Stimulated activated CD4-positive, alpha-beta T cell treated with anti-CD3 and anti-CD28 coated beads, Interleukin-1b, Interleukin-23, amount 100 ng/mL, for 1 hour (primary cell): ENCODE measurements at places on chromosomes 13 and 19.

- no peak for DNase-seq
Measured at GRCh38 chr19:42285988-42286348, 16.0 kb upstream of the PRR19 start.

- no peak for DNase-seq
Measured at GRCh38 chr19:31285744-31286143, 63.5 kb downstream of the TSHZ3 start.

DNA sequence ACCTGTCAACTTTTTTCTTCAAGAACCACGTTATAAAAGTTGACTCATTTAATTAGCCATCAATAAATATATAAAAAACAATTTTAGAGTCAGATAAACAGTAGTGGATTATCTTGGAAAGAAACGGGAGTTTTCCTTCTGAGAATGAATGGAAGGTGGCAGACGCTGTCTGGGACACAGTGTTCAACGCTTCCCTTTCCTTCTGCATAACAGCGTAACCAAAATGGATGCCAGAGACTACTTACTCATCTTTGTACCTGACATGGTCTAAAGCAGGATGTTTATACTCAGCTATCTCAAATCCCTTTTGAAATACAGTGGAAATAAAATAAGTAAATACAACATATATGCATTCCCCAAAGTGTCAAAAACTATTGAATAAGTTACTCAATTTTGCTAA lies 195.2 kb downstream of the LHFPL6 start:
- no peak for DNase-seq

DNA sequence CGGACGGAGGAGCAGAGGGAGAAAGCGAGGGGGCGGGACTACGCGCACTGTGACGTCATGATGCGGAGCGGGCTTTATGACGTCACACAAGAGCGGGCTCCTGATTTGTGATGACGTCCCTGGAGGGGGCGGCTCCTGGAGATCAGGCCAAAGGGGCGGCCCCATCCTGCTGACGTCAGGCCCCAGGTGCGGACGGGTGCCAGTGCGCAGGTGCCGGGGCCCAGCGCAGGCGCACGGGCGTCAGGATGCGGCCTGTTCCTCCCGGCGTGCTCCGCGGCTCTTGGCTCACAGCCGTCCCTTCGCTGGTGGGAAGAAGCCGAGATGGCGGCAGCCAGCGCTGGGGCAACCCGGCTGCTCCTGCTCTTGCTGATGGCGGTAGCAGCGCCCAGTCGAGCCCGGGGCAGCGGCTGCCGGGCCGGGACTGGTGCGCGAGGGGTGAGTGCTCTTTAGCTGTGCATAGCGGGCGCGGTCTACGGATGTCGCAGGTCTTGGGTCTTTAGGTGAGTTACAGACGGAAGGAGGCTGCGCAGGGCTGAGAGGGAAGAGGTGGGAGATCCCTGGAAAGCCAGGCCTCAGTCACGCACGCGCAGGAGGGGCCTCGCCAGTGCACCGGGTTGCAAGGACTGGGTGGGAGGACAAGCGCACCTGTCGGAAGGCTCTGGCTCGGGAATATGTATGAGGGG lies at the start of the genes EMC10 and GARIN5A:
Gene EMC10, plus strand, starts transcription at position 284 of the 683 bp plus-strand sequence. Its CDS starts 38 bp downstream, at position 322.
Gene GARIN5A, minus strand, starts transcription at position 625 of the 683 bp plus-strand sequence. Its CDS starts 460 bp downstream, at position 165.
- DNase-seq: peak; percentile 79

- DNase-seq: peak; percentile 27
Measured at GRCh38 chr13:19586904-19587634, 25.7 kb upstream of the TPTE2 start.

GRCh38 chr13:42405665-42406390 lies 133.9 kb downstream of the AKAP11 start:
- no peak for DNase-seq

- DNase-seq: no peak
Measured at GRCh38 chr19:51551673-51552432, 19.2 kb upstream of the ZNF175 start.

GRCh38 chr13:21529146-21529893 lies 70.2 kb upstream of the ZDHHC20 start:
- no peak for DNase-seq

- DNase-seq: no peak
Measured at GRCh38 chr13:19737844-19738557, 44.7 kb downstream of the PSPC1 start.

GRCh38 chr13:105410602-105411001 lies 1124.9 kb downstream of the EFNB2 start:
- DNase-seq: no peak

DNA sequence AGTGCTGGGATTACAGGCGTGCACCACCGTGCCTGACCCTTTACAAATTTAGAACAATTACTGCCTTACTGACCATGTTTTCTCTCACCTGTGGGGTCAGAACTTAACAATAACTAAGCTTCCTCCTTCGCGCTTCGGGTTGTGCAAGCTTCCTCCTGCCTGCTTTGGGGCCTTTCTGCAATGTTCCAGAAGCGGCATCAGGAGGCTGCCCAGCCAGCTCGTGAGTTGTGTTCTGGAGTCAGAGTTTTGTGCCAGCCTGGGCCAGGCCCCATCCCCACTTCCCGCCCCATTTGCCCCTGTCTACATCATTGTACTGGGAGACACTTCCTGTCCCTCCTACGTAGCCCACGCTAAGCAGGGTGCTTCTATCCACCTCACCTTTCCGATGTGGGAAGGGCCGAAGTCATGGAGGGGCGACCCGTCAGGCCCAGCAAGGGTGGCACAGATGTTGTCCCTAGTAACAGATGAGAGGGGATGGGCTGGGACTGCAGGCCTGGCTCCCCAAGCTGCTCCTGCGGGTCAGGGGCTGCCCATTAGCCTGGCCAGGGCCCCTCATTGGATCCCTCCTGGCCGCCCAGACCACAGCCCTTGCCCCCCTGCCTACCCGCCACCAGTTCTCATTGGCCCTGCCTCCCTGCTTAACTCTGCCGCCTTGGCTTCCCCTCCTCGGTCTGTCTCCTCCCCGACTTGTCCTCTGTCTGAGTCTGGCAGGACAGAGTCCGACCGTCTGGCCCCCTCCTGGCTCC lies 13.4 kb downstream of the UHRF1 start:
- DNase-seq: no peak

- no peak for DNase-seq
Measured at GRCh38 chr13:34914416-34914815, 27.7 kb upstream of the NBEA start.

- DNase-seq: no peak
Measured at GRCh38 chr19:48806518-48806817, 4.4 kb downstream of the BCAT2 start.

- no peak for DNase-seq
Measured at GRCh38 chr19:5240011-5240410, 100.6 kb downstream of the PTPRS start.

DNA sequence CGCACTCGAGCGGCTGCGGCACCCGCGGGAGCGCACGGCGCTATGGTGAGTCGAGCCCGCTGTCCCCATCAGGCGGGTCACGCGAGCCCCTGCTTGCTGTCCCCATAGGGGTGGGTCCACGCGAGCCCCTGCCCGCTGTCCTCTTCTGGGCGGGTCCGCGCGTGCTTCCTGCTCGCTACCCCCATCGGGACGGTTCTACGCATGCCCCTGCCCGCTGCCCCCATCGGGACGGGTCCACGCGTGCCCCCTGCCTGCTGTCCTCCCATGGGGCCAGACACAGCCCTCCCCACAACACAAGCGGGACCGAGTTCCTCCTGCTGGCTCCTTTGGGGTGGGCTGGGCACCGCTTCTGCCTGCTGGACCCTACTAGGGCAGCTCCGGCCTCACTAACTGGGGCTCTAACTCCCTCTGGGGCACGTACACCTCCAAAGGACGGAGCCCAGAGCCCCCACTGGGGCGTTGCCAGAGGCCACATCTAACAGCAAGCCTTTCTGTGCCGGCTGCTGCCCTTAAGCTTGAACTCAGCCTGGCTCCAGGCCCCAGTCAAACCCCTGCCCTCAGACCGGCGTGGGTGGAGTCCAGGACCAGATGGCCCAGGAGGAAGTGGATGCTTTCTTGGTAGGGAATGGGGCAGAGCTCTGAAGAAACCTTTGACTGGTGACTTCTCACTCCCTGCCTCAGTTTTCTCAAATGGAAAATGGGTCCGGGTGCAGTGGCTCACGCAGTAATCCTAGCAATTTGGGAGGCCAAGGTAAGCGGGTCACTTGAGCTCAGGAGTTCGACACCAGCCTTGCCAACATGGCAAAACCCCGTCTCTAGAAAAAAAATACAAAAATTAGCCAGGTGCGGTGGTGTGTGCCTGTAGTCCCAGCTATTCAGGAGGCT lies 722 bp downstream of the COLGALT1 start:
- DNase-seq: no peak

- no peak for DNase-seq
Measured at GRCh38 chr13:33109271-33109697, 93.1 kb downstream of the KL start.

DNA sequence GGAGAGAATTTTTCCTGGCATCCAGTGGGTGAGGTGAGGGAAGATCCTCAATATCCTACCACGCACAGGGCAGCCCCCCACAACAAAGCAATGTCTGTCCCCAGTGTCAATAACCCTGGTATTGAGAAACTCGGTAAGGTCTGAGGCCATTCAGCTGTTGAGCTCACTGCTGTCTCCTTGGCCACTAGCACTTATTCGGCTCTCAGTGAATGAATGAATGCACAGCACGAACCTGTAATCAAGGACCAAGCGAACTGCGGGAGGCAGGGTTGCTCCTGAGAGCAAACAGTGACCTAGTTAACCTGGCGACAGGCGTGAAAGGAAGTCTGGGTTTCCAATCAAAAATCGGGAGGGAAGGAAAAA lies 640 bp downstream of the ZSCAN5A start:
- no peak for DNase-seq

DNA sequence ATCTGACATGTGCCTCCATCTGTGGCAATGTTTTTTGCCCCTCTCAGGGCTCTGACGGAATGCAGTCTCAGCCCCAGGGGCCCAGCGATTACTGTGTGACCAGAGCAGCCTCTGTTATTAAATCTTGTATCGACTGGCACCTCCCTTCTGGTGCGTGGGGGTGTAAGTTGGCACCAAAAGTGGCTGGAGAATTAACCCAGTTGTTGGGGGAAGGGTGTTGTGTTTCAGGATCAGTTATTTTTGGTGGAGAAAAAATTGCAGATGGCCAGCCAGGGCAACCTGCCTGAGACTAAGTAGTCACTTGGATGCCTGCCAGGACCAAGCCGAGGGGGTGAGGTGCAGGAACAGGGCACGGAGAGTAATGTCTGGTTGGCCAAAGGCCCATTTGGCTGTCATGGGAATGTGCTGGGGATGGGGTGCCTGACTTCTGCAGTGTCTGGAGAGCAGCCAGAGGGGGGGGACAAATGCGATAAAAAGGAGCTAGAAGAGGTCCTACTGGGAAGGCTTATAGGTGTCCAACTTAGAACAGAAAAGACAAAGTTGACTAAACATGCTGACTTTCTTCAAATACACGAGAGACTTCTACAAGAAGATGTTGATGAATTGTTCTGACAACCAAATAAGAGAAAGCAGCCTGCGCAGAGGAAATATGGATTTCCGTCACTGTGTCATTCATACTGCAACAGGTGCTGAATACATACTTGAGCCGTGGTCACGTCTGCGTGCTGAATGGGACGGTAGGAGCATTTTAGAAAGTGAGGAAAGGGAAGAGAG lies 69.8 kb downstream of the SIAH3 start:
- DNase-seq: no peak

DNA sequence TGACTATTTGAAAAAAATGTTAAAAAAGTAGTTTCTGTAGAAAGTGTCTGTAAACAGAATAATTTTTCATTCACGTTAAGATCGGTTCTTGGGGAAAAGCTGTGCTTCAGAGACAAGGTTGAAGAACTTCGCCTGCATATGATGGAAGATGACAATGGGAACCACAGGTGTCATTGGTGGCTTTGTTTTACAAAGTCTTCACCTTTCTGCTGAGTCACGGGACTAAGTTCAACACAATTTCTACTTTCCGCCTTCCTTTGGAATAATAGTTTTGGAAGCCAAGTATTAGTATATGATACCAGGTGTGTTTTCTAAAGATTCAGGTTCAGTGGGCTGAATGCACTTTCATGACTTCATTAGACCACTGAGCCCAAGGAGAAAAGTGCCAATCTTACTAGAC lies 155.6 kb upstream of the RNF113B start:
- no peak for DNase-seq

- no peak for DNase-seq
Measured at GRCh38 chr13:113508521-113509254, 18.2 kb upstream of the DCUN1D2 start.

DNA sequence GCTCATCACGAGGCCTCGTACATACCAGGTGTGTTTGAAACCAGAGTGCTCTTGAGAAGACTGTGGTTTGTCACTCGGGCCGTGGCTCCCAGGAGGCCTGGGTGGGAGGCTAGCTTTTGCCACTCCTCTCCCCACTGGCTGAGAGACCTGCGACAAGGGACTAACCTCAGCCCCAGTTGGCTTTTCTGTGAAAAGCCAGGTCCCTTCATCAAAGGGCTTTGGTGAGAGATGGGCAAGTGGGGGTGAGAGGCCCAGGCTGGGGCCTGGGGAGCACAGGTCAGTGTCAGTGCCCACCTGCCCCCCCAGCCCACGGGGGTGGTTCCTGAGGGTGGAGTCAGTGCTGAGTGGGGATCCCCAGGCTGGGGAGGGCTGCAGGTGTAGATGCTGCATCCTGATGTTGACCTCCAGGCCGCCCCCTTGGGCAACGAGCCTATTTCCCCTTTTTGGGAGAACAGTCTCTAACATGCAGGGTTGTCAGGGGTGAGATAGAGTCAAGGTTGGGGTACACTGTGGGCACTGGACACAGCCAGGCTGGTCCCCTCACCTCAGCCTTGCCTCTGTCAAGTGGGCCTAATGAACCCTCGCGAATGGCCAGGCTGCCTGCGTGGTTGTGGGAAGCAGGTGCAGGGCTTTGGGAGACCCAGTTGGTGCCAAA lies 661 bp downstream of the KCNJ14 start:
- no peak for DNase-seq

DNA sequence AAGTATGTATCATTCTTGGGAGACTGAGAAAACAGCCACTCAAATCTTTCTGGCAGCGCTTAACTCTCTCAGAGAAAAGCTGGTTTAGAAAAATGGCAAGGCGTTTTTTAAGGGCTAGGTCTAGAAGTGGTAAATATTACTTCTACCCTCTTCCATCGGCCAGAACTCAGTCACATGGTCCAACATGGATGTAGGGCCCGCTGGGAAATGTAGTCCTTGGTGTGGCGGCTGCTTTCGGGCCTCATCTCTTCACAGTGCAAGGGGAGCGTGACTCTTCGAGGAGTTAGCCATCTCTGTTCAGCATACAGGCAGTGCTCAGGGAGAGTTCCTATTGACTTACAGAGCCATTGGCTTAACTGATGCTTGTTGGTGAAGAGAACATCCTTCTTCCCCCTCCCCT lies 6.3 kb downstream of the VSTM2B start:
- no peak for DNase-seq
